Activated CD8-positive, alpha-beta memory T cell treated with anti-CD3 and anti-CD28 coated beads, Interleukin-2, amount 50 U/mL, for 4 hours (primary cell): ENCODE measurements at places on chromosomes 2 and 18.

DNA sequence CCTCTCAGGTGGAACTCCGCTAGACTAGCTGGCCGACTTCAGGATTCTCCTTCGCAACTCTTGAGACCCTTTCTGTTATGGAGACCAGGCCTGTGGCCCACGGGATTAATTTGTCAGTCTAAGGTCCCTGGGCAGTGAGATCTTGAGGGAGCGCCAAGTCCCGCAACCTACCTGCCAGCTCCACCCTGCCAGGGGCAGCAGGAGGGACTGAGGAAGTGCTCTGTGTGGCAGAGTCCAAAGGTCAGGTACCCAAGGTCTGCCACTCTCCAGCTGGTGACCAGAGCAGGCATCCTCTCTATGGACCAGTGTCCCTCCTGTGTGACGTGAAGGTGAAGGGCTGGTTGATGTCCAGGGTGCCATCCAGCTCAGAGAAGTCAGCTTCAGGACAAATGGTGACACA is 4.3 kb upstream of the SPATA3 start:
- no peak for DNase-seq

GRCh38 chr2:62119311-62119974 is 76.5 kb upstream of the B3GNT2 start:
- DNase-seq, result no peak

- peak; percentile 54 for DNase-seq
Observed at GRCh38 chr18:3624935-3625741, 175.2 kb downstream of the TGIF1 start.

DNA sequence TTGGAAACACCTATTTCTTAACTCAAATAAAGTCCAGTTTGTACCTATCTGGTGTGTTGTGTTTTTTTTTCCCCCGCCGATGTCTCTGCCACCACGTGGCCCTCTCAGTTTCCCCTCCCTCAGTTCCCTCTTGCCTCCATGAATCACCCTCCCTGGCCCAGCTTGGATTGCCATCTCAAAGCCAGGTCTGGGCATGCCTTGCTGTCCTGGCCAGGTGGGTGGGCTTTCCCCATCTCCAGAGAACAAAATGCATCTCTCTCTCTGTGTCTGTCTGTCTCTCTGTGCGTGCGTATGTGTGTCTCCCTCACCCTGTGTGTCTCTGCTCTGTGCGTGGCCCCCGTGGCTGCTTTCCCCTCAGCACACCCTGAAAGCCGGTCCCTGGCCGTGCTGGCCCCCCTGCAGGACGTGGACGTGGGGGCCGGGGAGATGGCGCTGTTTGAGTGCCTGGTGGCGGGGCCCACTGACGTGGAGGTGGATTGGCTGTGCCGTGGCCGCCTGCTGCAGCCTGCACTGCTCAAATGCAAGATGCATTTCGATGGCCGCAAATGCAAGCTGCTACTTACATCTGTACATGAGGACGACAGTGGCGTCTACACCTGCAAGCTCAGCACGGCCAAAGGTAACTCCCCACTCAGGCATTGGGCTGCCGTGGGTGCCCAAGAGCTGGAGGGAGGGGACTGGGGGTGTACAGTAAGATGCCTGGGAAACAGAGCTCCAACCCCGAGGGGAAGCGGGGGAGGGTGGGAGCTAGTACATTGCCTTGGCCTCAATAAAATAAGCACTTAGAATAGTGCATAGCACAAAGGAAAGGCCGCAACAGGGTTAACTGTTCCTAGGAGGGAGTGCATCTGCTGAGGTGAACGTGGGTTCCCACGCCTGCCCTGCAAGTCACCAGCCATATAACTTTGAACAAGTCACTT is 31.6 kb upstream of the GMPPA start:
- DNase-seq, result no peak

GRCh38 chr2:37851828-37852584 is 73.1 kb upstream of the RMDN2 start:
- no peak for DNase-seq

DNA sequence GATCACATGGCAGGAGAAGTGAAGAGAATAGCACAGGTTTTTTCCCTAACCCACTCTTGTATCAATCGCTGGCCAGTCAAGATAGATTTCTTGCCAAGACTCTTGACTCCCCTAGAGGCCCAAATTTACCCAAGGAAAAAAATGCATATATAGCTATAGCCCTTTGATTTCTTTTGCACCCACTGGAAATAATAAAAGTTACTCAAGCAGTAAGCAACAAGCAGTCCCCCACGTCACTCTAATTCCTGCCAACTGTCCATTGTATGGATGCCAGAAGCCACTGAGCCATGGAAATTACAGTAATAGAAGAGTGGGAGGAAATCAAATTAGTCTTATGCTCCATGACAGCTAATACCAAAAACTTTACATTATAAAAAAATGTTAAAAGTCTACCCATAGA is 125.3 kb upstream of the SLC39A10 start:
- no peak for DNase-seq

DNA sequence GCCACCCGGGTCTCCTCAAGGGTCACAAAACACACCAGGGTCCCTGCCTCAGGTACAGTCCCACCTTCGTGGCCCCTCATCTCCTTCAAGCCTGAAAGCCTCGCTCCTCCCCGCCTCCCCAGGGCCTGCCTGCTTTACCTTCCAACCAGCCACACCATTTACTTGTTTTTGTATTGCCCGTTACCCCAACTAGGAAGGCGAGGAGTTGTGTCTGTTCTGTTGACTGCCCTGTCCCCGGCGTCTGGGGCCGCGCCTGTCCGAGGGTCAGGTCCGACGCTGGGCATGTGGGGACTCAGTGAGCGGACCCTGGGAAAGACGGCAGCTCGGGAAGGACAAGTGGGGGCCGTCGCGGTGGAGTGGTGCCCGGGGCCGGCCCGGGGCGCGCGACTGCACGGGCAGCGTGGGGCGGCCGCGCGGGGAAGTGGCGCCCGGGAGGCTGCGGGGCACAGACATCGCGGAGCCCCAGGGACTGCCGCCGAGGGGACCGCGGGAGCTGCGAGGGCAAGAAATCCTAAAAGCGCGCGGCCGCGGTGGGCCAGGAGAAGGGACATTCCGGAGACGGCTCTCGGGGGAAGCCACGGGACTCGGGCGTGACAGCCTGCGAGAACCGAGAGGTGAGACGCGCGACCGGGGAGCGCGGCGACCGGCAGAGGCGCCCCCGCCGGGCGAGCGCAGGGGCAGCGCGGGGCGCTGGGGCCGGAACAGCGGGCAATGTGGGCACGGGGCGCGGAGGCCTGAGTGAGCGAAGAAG is 797 bp upstream of the GRHL1 start:
- no peak for DNase-seq

DNA sequence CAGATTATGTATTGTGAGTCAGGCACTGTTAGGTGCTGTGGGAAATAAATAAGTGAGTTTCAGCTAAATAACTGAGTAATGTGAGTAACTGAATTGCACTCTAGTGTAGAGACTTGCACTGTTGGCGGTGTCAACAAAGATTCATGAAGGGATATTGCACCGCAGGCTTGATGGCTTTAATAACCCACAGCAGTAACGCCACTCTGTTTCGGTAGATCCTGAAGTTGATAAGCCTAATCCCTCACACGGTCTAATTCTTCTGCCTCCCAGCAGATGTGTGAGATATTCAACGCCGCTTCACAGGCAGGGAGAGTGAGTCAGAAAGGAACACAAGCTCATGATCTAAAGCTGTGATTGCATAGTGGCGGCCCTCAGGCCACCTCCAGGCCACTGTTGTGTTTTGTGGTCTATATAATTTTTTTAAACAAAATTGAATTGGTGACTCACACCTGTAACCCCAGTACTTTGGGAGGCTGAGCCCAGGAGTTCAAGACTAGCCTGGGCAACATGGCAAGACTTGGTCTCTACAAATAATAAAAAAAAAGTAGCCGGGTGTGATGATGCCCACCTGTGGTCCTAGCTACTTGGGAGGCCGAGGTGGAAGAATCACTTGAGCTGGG is 94.3 kb downstream of the LIPG start:
- no peak for DNase-seq
